Femur (tissue), 1 donor: ENCODE measurements at places on chromosomes 2 and 18.

DNA sequence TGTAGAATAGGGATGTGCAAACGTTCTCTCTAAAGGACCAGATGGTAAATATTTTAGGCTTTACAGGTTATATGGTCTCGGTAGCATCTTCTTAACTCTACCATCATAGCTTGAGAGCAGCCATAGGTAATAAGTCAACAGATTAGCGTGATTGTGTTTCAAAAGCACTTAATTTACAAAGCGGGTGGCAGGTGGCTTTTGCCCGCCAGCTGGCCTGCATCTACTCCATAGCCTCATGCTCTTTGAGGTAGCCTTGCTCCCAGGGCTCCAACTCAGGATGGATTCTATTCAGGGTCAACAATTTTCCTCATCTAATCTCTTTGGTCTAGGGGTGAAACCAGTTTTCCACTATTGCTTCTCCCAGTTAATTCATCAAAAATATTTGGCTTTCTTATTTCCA, 5.0 kb upstream of the ATP9B start:
- no peak for DNase-seq

GRCh38 chr18:70288851-70289328, at the start of gene SOCS6:
TSS of gene SOCS6 (plus strand) at chr18:70289045. CDS start at chr18:70324669, 35,624 bp downstream.
- DNase-seq = peak; percentile 74

DNA sequence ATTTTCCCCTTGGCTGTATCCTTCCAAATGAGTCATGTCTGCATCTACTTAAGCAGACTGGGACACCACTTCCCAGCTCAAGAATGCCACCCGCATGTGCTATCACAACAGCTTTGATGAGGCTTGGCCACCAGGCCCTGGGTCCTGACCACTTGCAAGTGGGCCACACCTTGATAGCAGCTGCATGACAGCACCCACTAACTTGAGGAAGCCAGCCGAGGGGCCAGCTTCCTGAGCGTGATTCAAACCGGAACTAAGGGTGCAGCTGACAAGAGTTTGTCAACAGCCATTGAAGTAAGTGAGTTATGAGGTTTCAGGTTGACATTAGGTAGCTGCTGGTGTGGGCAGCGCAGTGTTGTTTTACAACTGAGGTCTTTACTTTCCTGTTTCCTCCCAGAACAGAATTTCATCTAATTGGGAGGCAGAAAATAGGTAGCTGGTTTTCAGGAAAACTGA, 54.4 kb downstream of the EPHA4 start:
- peak; percentile 51 for DNase-seq

- DNase-seq = no peak
These were observed 23.5 kb upstream of the MFF start for GRCh38 chr2:227301523-227301922.

DNA sequence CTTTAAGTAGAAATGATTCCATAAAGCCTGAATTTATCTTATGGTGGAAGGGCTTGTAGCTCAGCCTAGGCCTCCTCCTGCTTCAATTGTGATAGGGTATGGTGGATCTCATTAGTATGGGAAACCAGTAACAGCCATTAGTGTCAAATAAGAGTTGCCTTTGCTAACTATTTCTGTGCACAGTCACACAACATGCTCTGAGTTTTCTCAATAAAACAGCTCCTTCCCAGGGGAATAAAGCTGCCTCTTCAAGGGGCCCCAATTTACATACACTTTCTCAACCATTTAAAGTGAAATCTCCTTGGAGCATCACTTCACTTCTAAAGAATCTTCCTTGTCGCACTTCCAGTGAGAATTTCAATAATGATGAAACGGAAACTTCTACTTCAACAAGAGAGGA, 53.4 kb downstream of the KLF7 start:
- no peak for DNase-seq

DNA sequence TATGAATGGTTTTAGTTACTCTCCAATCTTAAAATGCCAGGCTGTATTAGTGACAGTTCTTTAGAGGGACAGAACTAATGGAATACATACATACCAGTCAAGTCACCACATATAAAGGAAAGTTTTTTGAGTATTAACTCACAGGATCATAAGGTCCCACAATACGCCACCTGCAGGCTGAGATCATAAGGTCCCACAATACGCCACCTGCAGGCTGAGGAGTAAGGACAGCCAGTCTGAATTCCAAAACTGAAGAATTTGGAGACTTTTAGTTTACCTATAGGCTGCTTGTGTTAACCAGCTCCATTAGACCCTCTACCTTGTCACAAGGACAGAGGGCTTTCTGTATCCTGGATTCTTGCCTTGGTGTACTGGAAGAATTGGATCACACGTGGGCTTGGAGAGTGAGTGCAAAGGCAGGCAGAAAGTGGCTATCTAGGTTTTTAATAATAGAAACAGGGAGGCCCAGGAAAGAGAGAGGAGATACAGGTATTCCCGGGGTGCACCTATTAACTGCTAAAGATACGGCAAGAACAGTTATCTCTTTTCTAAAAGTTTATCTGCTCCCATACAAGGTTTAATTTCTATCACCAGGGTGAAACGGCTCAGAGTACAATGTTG, 234.9 kb upstream of the CYRIA start:
- DNase-seq = no peak

GRCh38 chr2:75243219-75243618, 43.9 kb upstream of the TACR1 start:
- no peak for DNase-seq

- peak; percentile 34 for DNase-seq
These were observed 30.2 kb upstream of the SSB start for GRCh38 chr2:169768262-169768995.

GRCh38 chr2:126866451-126866850, 32.2 kb upstream of the TEX51 start:
- no peak for DNase-seq

DNA sequence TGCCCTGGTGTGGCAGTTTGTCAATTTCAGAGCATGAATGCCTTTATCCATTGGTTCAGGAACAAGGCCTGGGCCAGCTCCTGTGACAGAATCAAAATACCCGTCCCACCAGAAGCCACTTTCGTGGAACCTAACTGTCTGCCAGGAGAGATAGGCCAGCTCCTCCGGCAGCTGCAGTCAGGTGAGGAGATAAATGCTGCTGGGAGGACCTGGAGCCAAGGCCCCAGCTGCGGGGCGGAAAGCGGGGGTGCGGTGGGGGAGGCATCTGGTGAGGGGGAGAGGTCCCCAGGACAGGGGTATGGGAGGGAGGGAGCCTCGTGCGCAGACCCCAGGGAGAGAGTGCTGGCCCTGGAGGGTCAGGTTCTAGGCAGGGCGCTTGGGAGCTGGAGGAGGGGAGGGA, 4.4 kb upstream of the ASB1 start:
- no peak for DNase-seq

GRCh38 chr2:149329489-149330126, 779 bp upstream of the LYPD6 start:
- DNase-seq = peak; percentile 74

- DNase-seq = no peak
These were observed 24.2 kb upstream of the TBR1 start for GRCh38 chr2:161391737-161392506.

GRCh38 chr2:240921311-240921994, 15.3 kb downstream of the CROCC2 start:
- peak; percentile 44 for DNase-seq

DNA sequence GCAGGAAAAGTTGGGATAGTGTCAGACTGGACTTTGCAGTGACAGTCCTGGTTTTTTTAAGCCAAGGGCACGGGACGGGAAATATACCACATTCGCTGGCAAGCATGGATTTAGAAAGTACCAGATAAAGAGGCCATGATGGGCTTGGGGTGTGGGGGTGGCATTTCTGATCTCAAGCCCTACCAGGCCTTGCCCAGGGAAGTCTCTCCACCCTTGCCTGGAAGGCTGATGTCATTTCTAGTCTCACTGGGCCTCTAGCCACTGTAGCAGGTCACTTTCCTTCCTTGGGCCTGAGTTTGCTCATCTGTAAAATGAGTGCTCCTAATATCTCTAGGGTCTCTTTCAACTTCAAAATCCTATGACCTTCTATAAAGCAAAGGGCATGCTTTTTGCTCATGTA, 1.8 kb downstream of the ZBTB7C start:
- no peak for DNase-seq

- DNase-seq = no peak
These were observed 4.9 kb upstream of the IMP4 start for GRCh38 chr2:130337735-130338325.

DNA sequence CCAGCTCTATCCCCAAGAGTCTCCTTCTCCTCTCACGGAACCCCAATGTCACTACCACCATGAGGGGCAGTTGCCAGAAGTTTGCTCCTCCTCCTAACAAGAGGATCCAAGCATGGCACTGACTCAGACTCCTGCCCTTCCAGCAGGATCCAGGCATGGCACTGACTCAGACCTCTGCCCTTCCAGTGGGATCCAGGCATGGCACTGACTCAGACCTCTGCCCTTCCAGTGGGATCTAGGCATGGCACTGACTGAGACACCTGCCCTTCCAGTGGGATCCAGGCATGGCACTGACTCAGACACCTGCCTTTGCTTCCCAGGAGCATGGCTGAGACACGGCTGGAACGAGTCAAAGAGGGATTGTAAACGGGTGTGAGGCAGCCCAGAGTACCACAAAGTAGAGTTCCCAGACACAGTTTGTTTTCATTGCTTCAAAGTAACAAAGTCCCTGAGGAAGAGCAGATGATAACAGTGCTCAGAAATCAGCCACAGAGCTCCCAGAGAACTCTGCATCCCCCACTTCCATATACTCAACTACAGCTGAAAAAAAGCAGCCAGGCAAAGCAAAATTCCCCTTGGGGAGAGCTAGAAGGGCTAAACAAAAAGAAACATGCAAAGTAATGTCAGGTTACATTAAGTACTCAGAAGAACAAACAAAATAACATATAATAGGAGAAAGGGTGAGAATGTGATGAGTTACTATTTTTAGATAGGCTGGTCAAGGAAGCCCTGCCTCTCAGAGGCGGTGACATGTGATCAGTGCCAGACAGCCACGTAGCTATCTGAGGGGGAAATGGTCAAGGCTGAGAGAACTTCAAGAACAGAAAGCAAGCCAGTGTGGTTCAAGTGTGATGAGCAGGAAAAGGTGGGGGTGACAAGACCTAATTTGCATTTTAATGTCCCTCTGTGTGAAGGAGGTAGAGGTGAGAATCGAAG, 3.0 kb downstream of the BUB1 start:
- DNase-seq = peak; percentile 57

- DNase-seq = no peak
These were observed 141.0 kb downstream of the GLI2 start for GRCh38 chr2:120876526-120877280.

- DNase-seq = peak; percentile 90
These were observed 182.7 kb upstream of the SIX2 start for GRCh38 chr2:45191976-45192375.

DNA sequence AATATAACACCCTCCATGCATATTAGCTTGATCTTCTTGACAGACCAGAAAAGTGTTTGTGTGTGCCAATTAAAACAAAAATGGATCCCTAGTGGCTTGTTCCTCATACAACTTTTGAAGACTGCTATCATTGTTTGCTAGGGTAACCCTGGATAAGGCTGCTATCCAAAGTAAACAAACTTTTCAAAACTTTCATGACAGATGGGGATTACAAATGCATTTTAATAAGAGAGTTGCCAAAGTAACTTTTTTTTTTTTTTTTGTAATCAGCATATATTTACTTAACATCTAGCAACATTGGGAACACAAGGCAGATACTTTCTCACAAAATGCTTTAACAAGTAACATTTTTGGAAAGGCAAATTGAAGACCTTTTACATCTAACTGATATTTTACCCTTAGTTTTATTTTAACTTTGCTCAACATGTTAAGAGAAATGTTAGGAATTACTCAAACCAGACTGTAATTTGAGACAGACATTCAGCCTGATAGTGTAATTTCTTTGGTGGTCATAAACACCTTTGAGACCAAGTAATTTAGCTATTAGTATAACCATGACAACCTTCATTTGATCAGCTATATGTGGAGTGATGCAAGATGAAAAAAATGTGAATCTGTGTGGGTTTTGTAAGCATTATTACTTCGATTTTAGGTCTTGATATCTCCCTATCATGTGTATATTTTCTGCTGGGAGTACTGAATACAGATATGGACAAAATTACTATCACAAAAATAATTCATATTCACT, 300.9 kb downstream of the ARHGAP15 start:
- DNase-seq = no peak

DNA sequence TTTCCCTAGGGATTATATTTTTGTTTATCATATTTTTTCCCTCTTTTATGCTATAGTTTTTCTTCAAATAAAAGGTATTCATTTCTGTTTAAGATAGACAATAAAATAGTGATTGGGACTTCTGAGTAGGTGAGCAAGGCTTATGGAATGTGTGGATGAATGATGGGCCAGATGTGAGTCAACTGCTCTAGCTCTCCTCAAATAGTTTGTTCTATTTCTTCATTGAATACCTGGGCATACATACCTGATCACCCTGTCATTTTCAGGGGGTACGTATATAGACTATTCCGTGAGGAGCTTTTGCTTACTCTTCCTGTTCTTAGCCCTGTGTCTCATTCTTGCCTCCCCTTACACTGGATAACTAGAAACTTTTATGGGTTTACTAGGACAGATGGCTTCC, 41.9 kb downstream of the BABAM2 start:
- no peak for DNase-seq

- DNase-seq = no peak
These were observed 10.9 kb upstream of the DNAJB2 start for GRCh38 chr2:219268294-219268693.

DNA sequence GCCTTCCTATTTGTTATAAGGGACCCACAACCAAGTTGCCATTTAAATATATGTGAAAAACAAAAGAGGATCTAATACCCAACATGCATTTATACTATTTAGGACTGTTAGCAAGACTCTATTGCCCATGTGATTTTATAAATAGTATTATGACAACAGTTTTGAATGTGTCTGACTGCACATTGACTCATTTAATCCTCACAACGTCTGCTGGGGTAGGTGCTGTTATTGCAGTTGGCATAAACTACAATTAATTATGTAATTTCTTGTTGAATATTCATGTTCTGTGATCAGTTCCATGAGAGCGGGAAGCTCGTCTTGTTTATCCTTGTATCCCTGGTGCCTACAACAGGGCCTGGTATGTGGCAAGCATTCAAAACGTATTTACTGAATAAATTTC, 53.7 kb downstream of the SH2D6 start:
- no peak for DNase-seq

- DNase-seq = no peak
These were observed 15.9 kb upstream of the TRIM43 start for GRCh38 chr2:95575857-95576256.

DNA sequence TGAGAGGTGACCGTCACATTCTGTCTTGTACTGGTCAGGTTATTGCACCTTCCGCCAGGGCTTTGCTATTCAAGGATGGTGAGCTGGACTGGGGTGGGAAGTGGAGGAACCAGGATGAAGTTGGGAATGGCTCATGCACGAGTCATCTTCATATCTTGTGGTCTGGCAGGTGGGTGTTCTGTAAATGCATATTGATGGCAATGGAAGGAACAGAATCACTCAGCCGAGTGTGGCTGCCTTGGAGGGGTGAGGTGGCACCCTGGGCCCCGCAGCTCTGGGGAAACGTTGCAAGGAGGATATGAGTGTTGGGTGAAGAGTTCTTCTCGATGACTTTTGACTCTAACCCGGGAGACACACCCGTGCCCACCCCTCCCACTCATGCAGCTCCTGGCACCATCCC, 1.2 kb downstream of the NEU2 start:
- DNase-seq = no peak
